Bronchial epithelial cell (primary cell): ENCODE measurements at places on chromosomes 4 and X. TPM values are rescaled to one million over a fixed set of nuclear protein-coding genes. Genes with fewer than 3 reads are reported as not detected.

DNA sequence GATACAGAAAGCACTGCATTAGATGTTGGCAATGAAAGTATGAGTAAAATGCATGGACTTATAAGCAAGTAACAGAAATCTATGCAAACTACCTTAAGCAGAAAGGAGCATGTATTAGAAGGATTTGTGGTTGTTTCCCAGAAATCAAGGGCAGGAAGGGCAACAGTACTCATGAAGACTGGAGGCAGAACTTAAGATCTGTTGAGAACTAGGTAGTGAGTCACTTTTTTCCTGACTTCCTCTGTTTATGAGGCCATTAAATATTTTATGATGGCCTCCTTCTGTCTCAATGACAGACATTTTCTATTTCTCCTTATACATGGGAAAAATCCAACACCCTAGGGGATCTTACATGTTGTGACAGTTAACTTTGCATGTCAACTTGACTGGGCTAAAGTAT lies 398.2 kb downstream of the MID1IP1 start:
- DNase-seq, result no peak

- no peak for DNase-seq
These were observed 141.5 kb upstream of the SMAD1 start for GRCh38 chr4:145340071-145340675.

DNA sequence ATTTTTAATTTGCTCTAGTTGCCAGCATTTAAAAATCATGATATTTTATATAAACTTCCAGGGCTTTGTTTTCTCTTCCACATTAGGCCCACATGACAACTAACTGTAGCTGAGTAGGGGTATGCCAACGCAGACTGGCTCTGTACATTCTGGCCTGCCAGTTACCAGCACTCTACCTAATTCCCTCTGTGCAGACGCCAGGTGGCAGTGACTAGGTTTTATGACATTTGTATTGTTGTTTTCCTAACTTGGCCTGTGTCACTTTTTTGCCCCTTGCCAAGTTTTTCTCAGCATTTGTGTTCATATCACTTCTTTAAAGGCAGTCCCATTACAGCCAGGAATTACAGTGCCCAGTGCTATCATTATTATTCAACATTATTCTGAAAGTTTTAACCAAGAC lies 347.5 kb downstream of the NKX6-1 start:
- no peak for DNase-seq

DNA sequence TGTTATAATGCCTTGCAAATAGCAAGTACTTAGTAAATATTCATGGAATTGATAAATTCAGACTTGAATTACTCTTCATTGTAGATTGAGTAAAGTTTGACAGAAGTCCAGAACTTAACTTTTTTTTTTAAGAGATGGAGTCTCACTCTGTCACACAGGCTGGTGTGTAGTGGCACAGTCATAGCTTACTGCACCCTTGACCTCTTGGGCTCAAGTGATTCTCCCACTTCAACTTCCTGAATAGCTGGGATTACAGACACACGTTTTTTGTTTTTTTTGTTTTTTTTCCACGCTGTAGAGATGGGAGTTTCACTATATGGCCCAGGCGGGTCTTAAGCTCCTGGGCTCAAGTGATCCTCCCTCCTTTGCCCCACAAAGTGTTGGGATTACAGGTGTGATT lies 32.1 kb downstream of the UBE2K start:
- no peak for DNase-seq

GRCh38 chrX:120768681-120769080 lies 107.0 kb downstream of the CT47B1 start:
- peak; percentile 76 for DNase-seq

DNA sequence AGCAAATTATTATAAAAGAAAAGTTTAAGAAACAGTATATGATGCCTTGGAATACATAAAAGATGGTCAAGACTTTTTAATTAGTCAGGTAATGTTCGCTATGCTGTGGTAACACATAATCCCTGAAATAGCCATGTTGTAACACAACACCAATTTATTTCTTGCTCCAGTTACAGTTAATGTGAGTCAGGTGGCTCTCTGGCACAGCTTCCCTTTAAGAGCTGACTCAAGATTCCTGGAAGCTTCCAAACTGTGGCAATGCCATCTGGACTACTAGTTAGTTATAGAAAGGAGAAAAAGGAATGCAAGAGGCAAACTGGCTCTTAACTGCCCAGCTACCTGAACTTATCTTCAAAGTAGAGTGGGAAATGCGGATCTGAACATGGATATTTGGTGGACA lies 210.5 kb downstream of the CHM start:
- peak; percentile 18 for DNase-seq

DNA sequence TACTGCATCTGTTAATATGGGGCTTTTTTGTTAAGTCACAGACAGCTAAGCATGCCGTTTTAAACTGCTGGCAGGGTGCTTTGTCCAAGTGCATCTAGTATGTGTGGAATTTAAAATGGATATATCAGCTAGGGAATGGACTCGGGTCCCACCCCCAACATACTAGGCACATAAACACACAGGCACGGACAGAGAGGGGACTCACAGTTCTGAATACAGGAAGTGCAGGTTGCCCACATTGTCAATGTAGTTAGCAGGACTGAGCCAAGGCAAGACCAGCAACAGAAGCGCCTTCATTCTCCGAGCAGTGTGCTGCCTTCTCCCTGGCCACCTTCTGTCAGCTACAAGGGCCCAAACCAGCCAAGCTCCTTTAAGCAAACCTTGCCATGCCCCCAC lies 33.6 kb downstream of the LNX1 start:
- DNase-seq, result no peak

DNA sequence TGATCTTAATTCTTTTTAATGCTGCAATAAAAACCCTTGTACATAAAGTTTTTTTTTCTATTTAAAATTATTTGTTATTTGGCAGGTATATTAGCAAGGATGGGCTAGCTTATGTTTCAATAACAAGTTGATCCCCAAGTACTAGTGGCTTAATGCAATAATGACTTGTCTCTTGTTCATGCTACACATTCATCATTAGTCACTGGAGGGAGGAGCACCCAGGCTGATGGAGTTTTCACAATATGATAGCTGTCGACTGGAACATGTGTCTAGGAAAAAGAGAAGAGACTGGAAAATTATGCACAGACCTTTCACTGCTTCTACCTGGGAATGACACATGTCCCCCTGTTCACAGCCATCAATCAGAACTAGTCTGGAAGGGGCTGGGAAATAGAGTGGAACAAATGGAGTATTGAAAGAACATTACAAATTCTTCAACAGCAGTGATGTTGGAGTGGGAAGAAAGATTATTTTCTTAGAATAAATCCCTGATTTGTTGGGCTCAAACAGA lies 387.9 kb upstream of the RPS6KA3 start:
- peak; percentile 43 for DNase-seq

DNA sequence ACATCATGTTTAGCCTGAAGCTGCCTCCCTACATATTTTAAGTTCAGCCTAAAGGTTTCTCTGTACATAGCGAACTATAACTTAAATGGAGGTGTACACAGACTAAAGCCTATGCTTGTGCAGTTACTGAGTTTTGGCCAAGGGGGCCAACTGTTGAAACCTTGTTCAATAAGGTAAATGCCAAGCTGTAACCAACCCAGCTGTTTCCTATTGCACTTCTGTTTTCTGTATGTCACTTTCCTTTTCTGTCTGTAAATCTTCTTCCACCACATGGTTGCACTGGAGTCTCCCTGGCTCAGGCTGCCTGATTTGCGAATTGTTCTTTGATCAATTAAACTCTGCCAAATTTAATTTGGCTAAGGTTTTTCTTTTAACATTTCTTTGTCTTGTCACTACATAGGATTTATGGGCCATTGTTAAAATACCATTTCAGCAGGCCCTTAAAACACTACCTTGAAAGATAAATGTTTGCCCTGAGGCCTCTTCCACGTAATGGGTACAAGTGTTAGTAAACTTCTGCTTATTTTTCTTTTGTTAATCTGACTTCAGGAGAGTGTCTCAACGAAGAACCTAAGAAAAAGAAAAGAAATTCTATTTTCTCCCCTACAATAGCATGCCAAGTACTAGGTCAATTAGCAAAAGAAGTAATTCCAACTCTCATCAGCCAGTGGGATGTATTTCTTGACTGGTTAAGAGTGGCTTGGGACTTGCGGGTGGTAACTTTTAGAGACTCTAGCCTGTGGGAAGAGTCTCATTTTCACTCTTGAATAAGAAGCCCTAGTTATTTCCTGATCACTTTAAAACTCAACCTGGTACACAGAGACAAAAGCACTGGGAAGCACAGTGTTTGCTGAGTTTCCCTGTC lies 45.7 kb upstream of the PRSS12 start:
- DNase-seq, result peak; percentile 6

GRCh38 chr4:120773641-120774040 lies 148.9 kb downstream of the PRDM5 start:
- no peak for DNase-seq

DNA sequence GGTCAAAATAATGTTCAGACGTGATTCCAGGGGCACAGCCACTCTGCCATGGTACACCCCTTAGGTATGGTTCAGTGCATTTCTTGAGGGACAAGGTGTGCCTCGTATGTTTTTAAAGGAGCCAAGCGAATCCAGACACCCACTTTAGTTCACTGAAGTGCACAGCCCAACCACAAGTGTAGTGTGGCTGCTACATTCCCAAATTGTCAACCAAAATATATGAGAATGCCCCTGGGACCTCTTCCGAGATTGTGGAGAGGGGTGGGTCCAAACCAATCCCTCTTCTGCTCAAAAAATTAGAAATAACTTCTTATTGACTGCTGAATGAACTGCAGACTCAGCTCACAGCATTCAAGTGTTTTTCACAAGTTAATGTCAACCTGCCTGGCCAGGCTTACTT lies 7.4 kb upstream of the BRS3 start:
- DNase-seq, result no peak

TRO gene
- total RNA-seq, result not detected in 2 replicates

DNA sequence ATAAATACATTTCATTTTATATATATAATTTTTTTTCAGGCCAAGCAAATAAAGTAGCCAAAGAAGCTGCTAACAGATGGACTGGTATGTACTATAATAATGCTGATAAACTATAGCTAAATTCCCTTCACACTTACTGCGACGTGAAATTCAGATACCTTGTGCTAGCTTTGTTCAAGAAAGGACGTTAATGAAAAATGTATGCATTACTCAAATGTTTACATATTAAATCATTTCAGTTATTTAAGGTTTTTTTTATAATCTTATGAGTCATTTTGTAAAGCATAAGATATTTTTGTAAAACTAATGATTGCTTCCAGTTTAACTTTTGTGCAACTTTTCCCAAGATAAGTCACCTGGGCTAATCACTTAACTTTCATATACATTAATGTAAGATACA lies 57.2 kb upstream of the TMEM131L start:
- DNase-seq, result peak; percentile 32

DNA sequence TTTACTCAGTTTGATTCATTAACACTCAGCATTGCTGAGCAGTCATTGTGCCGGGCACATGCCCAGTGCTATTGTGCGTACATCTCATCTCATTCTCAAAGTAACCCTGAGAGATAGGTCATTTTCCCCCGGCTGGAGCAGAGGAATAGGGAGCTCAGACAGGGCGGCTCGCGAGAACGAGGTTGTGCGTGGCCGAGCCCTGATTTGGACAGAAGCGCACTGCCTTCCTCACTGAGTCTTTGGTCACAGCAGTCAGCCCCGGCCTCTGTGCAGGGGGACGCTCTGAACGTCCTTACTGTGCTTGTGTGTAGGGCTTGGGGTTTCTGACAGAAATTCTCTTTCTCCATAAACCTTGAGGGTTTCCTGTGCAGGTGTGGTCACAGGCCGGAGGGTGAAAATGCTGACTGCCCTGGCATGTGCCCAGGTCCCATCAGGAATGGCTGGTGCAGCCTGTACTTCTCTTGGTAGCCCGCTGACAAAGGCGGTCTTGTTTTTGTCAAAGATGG lies 39.5 kb downstream of the NOP14 start:
- DNase-seq, result no peak

GRCh38 chrX:132227383-132228112 lies 8.3 kb upstream of the RAP2C start:
- peak; percentile 58 for DNase-seq

- no peak for DNase-seq
These were observed 43.1 kb upstream of the BCOR start for GRCh38 chrX:40140706-40141499.

DNA sequence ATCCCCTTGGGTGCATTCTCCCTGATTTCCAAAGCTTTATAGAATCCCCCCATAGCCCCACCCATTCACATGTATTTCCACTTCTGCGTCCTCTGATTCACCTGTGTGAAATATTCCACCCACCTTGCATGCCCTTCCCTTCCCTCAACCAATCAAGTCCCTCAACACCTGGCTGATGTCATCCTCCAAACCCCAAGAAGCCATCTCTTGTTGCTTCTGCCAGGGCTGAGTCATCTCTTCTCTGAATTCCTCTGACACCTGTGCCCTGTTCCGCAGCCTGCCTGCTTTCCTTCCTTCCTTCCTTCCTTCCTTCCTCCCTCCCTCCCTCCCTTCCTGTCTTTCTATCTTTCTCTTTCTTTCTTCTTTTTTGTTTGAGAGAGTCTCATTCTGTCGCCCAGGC lies 9.9 kb downstream of the CRMP1 start:
- DNase-seq, result peak; percentile 5

NLGN4X gene
- 0.13 TPM in 1 of 2 replicates, not detected in the other for total RNA-seq

GRCh38 chrX:1807301-1807731 lies 192.5 kb downstream of the ASMT start:
- no peak for DNase-seq

DNA sequence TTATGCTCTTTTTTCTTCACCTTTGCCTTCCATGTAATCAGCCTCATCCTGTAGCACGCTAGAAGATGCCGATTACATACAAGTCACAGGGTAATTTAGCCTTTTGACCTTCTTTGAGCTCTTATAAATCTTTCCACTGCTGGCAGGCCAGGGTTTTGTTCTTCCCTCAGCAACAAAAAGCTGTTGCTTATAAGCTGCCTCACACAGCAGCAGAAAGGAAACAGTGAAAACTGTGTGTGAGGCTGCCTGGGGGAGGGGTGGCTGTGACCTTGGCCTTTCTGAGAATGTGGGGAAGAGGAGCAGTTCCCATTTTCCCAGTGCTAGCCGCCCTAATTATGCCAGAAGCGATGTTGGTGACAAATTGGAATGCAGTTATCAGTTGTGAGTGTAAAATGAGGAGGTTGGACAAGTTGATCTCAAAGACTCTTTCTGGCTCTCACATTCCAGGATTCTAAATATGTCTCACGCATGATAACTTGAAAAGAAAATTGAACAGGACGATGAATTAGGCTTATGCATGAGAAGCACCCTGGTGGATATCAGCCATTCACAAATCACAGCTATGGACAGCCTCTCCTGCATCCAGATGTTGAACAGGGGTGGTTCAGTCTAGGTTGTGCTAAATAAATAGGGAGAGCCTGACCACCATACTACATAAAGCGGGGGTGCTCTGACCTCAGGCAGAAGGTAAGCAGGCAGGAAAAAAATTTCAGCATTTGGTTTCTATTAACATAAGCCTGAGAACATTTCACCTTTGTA lies 25.7 kb downstream of the SLITRK2 start:
- no peak for DNase-seq

DNA sequence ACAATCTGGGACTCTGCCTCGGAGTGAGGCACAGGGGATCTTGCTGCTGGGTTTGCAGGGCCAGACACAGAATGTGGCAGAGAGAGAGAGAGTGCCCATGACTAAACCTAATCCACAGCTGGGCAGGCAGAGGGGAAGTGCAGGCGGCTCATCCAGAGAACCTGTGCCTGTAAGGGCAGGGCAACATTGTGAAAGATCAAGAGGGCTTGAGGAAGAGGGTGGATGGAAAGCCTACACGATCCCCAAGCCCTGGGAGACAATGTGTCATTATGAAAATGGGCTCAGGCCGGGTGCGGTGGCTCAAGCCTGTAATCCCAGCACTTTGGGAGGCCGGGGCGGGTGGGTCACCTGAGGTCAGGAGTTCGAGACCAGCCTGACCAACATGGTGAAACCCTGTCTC lies 40.6 kb upstream of the TENM3 start:
- no peak for DNase-seq

GRCh38 chr4:71268166-71268565 lies 70.7 kb upstream of the SLC4A4 start:
- DNase-seq, result no peak

DHX15 gene
- total RNA-seq, result 142 and 181 TPM in 2 replicates
